DMS153 (cell line): ENCODE measurements at places on chromosomes 16 and 17.
A peak's percentile ranks its signal among the peaks of the same experiment; 100 is the strongest.

DNA sequence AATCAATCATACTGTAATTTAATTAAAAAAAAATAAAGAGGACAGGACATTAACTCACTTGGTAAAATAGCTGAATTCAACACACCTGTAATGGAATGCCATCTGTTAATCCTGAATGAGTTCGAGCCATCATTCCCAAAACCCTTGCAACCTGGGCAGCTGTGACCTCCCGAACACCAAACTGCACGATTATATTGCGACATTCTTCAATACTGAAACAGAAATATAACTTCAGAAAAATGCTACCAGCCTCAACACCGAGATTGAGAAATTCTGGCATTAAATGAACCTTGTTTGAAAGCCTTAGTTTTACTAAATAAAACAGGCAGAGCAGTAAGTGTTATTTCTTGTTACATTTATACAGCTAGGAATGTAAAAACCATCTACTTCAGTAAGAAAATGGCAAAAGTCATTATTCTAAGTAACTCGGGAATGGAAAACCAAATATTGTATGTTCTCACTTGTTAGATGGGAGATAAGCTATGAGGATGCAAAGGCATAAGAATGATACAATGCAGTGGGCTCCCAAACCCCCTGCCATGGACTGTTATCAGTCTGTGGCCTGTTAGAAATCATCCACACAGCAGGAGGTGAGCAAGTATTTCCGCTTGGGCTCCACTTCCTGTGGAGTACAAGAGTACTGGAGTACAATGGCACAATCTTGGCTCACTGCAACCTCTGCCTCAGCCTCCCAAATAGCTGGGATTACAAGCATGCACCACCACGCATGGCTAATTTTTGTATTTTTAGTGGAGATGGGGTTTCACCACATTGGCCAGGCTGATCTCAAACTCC lies 46.5 kb downstream of the CNOT1 start:
- no peak for DNase-seq

DNA sequence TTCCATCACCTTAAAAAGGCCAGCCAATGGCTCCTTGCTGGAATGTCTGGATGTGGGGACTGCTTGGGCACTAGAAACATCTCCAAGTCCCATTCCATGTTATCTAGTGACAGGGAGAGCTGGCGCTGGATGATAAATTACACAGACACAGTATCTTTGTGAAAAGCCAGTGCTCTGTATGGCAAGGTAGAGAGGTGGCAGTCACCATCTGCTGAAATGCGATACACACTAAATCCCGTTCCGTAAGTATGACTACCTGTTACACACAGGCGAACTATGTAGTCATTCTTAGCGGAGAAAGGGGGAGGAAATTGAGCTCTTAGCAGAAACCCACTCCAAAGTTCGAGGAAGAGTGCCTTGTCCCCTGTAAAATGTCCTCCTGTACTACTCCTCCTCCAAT lies 81.0 kb upstream of the MYOCD start:
- no peak for DNase-seq

GRCh38 chr17:55722742-55723487 lies at the start of gene TMEM100:
Gene TMEM100 (minus strand): TSS chr17:55722864. CDS start chr17:55721070, 1,794 bp downstream.
- DNase-seq, result no peak

DNA sequence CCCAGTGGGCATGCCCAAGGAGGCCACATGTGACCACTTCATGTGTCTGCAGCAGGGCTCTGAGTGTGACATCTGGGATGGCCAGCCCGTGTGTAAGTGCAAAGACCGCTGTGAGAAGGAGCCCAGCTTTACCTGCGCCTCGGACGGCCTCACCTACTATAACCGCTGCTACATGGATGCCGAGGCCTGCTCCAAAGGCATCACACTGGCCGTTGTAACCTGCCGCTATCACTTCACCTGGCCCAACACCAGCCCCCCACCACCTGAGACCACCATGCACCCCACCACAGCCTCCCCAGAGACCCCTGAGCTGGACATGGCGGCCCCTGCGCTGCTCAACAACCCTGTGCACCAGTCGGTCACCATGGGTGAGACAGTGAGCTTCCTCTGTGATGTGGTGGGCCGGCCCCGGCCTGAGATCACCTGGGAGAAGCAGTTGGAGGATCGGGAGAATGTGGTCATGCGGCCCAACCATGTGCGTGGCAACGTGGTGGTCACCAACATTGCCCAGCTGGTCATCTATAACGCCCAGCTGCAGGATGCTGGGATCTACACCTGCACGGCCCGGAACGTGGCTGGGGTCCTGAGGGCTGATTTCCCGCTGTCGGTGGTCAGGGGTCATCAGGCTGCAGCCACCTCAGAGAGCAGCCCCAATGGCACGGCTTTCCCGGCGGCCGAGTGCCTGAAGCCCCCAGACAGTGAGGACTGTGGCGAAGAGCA lies 4.4 kb downstream of the WFIKKN2 start:
- no peak for DNase-seq

- DNase-seq, result peak; percentile 2
Measured at GRCh38 chr17:36072431-36073121, 8.5 kb downstream of the CCL18 start.

DNA sequence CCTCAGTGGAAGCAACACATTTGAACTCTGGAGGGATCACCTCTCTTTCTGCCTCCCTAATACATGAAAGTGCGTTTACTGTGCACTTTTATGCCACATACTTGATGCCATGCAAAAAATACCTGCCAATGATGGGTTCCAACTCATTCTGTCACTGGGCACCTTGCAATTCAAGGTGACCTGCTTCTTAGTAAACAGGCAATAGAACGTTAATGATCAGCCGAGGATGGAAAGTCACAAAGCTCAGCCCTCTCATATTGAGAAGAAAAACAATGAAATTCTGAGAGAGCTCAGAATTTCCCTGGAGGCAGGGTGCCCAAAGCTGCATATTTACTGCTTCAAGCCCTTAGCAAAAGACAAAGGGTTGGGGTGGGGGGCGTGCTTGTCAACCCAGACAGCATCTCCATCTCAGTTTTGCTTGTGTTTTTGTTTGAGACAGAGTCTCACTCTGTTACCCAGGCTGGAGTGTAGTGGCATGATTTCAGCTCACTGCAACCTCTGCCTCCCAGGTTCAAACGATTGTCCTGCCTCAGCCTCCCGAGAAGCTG lies 23.2 kb downstream of the LITAF start:
- no peak for DNase-seq
